NCI-H2081 treated with DMSO at 0.1 percent for 48 hours (cell line): ENCODE measurements at places on chromosomes 7 and 10.

GRCh38 chr10:32269343-32270100 lies 77.4 kb downstream of the EPC1 start:
- no peak for DNase-seq

- DNase-seq, result no peak
Measured at GRCh38 chr10:52217531-52217930, 96.5 kb upstream of the DKK1 start.

DNA sequence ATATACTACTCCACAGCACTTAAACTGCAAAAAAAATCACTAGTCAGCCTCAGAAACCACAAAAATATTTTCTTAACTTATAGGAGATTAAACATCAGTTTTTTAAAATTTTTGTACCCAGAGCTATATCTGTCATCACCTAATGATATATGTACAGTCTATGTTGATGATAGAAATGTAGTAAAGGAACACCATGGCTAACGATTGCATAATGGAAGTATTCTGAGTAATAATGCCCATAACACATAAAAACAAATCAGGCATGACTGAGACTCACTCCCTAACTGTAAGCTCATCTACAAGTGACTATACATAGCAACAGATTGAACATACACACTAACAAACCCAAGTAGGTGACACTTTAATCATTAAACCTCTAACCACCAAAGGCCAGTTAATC lies 51.3 kb downstream of the TSPAN12 start:
- no peak for DNase-seq

DNA sequence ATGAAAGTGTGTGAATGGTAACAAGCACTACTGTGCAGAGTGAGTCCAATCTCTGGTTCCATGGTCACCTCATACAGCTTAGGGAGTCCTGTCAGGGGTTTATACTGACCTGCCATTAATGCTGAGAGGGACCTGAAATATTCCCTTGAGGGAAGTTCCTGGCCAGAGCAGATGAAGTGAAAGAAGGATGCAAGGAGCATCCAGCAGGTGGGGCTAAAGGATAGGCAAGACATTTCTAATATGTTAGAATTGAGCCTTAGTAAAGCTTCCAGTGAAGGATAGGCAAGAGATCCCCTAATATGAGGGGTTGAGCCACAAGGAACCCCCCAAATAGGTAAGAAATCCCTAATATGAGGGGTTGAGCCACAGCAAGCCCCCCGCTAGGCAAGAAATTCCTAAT lies 25.5 kb upstream of the FAM221A start:
- DNase-seq, result no peak
